SW 1271 (cell line): ENCODE measurements at places on chromosomes 3 and 15.

DNA sequence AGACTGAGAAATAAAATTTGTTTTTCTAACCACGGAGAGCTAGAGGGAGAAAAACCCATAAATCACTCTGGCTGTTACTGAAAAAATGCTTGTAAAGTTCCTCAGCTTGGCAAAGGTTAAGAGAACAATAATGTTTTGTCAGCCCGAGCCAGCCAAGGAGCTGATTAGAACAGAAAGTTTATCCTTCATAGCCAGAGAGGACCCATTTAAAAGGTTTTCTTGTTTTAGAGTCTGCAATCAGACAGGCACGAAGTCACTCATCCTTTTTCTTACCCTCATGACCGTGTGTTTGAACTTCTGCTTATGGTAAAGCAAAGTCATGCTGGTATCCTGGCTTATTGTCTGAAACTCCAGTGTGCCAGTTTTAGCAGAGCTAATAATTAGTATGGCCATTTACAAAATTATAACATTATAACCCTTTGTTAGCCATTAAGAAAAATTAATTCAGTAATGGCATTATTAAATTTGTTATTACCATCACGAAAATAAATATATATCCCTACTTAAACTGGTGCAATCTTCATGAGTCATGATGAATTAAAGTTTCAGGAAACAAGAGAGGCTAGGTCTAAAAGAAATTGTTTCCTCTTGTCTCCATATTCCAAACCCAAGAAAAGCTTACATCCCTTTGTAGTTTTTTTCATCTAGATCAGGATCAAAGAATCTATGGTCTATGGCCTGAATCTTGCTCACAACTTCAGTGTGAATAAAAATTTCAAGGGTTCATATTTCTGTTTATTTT is 13.5 kb upstream of the STXBP5L start:
- no peak for DNase-seq

- no peak for DNase-seq
These were observed 87.2 kb upstream of the TPRG1 start for GRCh38 chr3:189084620-189085019.

DNA sequence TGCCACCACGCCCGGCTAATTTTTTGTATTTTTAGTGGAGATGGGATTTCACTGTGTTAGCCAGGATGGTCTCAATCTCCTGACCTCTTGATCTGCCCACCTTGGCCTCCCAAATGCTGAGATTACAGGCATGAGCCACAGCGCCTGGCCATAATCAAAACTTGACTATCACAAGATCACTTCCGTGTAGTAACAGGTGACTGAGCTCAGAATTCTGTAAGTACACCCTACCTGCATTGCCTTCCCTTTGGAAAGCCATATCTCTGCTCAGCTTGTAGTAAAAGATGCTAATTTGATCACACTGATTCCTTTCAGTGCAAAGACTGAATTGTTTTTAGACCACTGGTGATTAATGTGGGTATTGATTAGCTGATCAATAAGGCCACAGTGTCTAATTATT is 167.1 kb downstream of the SHOX2 start:
- no peak for DNase-seq

DNA sequence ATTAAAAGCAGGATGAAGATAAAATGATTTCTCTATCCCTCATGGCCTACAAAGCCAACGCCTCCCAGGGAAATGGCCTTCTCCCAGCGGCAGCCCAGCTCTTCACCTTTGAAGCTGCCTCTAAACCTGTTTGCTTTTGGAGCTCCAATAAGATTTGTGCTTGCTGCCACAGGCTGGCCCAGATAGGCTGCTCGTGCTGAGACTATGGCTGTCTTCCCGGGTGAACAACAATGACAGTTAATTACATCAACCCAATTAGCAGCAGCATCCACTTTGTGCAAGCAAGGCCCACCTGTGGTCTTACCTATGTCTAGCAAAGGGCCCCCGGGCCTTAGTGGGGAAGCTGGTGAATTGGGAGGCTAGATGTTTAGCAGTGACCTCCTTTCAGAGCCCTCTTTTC is 179.6 kb downstream of the P3H2 start:
- DNase-seq: no peak

- no peak for DNase-seq
These were observed 6.1 kb downstream of the SOX14 start for GRCh38 chr3:137770066-137770834.

GRCh38 chr3:100993309-100993708 is at the start of gene ABI3BP:
TSS of gene ABI3BP (minus strand) at chr3:100993421. CDS start at chr3:100993384, 37 bp downstream.
- peak; percentile 6 for DNase-seq

- no peak for DNase-seq
These were observed 12.7 kb downstream of the LYSMD4 start for GRCh38 chr15:99720533-99720932.

- DNase-seq: no peak
These were observed 172.0 kb downstream of the VPS13C start for GRCh38 chr15:61888074-61888780.

DNA sequence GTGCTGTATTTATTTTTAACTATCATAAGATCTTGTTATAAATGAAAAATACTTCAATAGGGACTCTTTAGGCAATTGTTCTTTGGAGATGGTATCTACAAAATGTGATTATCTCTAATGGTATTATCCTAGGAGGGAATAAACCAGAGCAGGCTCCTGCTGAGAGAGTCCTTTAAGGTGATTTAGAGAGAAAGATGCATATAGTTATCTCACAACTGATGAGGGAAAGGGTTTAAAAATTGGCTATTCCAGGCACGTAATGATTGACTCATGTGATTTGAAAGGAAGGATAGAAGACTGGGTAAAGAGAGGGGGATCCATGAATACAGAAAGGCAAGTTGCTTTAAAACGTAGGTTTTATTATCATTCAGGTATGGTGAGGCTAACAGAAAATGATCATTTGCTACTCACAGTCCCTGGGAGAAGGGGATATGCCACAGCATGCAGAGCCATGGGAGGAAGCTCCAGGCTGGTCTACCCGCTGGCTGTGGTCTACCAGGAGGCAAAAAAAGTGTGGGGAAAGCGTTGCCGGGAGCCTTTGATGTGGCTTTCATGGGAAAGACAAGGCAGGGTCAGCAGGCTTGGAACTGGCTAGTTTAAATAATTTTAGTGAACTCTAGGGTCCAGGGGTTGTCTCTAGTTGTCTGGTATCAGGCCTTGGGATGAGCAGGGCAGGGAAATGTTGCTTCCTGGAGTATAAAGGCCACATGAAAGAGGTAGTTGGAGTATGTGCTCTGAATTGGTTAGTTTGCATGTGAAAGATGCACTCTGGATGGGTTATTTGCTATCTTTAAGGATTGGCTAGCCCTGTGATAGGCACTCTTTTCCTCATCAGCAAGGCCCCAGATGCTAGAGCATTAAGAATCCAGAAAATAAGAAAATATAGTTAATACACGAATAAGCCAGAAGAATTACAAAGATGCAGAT is 798.4 kb upstream of the GRM7 start:
- no peak for DNase-seq
